ENCODE measurements at places on chromosomes 1 and 21. TPM values are rescaled to one million over a fixed set of nuclear protein-coding genes. Genes with fewer than 3 reads are reported as not detected.

GRCh38 chr1:84956097-84956496 is 40.8 kb downstream of the MCOLN2 start:
- DNase-seq, result no peak

- DNase-seq, result no peak
These were observed at the start of gene ADAMTSL4 for GRCh38 chr1:150548632-150549495. TSS of gene ADAMTSL4 (plus strand) at chr1:150549408. CDS start at chr1:150552289, 2,881 bp downstream.

The KIAA0040 gene
- total RNA-seq, result 50.5 TPM

The LCE3B gene
- total RNA-seq, result not detected

DNA sequence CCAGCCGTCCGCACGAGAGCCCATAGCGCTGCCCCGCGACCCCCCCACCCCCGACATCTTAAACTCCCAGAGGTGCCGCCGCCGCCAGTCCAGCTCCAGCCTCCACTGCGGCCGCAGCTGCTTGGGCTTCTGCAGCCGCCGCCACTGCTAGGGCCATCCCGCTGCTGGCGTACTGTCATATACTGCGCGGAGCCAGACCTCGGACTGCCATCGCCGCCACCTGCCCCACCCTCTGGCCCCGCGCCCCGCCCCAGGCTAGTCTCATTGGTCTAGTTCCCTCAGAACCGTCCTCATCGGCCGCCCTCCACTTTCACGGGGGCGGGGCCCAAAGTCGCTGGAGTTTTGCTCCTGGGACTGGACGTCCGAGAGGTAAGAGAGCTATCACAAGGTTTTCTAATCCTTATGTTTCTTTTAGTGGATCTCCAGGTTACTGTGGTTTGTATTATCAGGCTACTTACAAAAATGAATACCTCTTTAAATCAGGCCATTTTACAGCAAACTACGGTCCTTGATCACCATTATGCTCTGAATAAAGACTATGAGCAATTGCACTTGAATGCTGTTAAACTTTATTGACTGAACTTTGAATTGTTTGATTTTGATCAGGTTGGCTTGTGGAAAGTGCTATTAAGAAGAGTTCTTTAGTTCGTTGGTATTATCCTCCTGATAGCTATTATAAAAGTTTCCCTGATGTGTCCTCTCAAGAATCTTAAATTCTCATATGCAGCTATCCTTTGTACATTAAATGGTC is 2.8 kb upstream of the CD1D start:
- no peak for DNase-seq

DNA sequence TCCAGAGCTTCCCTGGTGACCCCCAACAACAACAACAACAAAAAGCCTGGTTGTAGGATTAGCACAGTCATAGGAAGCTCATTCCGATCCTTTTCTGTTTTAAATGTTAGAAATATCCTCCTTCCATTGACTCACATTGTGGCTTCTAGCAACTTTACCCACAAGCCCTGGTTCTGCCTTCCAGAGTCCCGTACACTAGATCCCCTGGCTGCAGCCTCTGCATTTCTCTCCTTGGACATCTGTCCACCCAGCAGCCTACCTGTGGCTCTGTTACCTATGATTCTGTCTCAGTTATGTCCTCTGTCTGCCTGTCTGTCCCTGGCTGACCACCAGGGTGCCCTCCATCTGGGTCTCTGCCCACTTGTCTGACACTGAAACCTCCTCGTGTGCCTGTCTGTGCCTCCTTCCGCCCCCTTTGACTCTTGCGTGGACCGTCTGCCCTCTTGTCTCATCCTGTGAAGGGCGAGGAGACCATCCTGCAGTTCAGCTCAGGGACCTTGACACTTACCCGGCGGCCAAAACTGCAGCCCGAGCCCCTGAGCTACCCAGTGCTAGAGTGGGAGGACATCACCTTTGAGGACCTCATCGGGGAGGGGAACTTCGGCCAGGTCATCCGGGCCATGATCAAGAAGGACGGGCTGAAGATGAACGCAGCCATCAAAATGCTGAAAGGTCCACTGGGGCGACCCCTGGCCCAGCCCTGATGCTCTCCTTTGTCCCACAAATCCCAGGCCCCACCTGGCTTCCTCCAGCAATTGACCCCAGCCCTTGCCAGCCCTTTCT is 16.1 kb downstream of the TIE1 start:
- no peak for DNase-seq

The FLG2 gene
- total RNA-seq, result not detected

GRCh38 chr1:235450433-235450832 is 53.8 kb downstream of the B3GALNT2 start:
- no peak for DNase-seq

DNA sequence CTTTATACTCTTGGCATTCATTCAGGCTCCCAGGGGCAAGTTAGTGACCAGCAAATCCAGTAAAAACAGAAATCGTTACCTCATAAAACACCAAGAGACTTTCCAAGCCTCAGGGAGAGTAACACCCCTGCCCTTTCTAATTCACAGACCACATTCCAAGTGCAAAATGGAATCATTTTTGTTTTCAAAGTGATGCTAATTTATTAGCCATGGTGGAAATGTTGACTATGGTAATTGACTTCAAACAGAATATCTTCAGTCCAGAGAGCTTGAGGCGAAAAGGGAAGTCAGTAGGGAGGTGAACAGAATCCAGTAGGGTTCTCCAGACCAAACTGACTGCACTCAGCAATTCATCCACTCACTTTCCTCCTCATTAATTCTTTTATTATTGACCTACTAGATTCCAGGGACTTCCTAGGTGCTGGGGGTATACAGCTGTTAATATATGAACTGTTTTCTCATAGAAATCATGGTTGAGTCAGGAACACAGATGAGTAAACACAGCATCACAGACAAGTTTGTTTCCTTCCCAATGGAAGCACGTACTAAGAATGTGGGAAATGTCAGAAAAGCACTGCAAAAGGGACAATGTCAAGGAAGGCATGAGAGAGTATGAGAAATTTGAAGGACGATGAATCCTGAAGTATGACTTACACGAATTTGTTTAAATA is 388.5 kb upstream of the C1orf87 start:
- DNase-seq, result no peak

- DNase-seq, result no peak
These were observed 58.3 kb upstream of the DSCAM start for GRCh38 chr21:40905251-40905650.

The DPT gene
- not detected for total RNA-seq

The SLX9 gene
- total RNA-seq, result 18.3 TPM

DNA sequence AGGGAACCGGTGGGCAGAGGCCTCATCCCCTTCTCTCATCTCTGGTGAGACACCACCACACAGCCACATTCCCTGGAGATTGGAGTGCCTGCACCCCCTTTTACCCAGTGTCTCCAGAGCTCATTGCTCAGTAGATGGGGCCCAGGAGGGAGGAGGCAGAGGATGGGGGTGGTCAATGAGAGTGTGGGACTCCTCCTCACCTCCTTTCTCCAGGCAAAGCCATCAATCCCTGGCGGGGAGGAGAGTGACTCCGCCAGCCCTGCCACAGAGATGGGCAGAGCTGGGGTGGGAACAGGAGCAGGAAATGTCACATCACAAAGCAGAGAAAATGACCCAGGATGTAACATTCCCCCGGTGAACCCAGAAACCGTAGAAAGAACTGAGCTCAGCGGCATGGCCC is 117.2 kb downstream of the MATN1 start:
- no peak for DNase-seq

The CYP2J2 gene
- 0.69 TPM for total RNA-seq

DNA sequence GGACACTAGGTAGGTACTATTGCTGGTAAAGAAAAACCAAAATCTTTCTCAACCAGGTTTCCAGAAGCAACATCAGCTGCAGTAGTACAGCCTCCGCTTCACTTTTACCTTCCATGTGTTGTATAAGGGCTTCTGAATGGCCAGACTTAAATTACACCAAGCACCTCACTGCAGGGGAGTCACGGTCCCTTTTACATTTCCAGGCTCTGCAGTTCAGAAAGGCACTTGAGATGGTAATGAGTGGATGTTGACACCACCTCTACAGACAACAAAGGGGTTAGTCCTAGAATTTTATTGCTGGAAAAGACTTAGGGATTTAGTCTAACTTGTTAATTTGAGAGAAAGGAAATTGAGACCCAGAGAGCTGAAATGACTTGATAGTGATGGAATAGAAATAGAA is 12.0 kb upstream of the DUSP12 start:
- DNase-seq, result no peak

- no peak for DNase-seq
These were observed 19.8 kb downstream of the OLFML2B start for GRCh38 chr1:162003830-162004215.

GRCh38 chr1:162626761-162627160 is 5.5 kb upstream of the DDR2 start:
- DNase-seq, result no peak

- DNase-seq, result no peak
These were observed 92.0 kb downstream of the CNIH3 start for GRCh38 chr1:224707843-224708725.

DNA sequence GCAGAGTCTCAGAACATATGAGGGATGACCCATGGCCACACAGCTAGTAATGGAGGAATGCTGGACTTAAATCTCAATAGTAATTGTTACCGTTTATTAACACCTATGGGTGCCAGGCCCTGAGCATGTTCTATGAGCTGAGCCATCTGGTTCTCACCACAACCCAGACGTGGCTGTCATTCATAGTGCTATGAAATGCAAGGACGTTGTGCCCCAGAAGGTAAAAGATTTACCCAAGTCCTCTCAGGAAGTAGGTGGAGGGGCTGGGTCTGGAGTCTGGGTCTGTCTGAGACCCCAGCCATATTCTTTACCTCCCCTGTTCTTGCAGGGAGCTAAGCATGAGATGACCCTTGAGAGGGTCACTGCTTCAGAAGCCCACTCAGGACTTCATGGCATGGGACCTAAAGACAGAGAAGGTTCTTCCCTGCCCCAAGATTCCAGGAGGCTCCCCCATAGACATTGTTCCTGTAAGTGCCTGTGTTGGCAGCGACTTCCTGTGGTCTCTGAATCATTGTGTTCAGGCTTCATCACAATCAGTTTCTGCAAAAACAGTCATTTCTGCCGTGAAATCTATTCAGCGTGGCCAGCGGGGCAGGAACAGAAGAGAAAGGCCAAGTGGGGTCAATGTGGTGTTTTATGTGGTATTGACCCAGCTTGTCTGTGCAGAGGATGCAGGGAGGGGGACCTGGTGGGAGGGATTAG is 475.4 kb downstream of the PTPRU start:
- DNase-seq, result no peak

GRCh38 chr21:42471716-42472330 is 24.2 kb downstream of the RSPH1 start:
- DNase-seq, result no peak

DNA sequence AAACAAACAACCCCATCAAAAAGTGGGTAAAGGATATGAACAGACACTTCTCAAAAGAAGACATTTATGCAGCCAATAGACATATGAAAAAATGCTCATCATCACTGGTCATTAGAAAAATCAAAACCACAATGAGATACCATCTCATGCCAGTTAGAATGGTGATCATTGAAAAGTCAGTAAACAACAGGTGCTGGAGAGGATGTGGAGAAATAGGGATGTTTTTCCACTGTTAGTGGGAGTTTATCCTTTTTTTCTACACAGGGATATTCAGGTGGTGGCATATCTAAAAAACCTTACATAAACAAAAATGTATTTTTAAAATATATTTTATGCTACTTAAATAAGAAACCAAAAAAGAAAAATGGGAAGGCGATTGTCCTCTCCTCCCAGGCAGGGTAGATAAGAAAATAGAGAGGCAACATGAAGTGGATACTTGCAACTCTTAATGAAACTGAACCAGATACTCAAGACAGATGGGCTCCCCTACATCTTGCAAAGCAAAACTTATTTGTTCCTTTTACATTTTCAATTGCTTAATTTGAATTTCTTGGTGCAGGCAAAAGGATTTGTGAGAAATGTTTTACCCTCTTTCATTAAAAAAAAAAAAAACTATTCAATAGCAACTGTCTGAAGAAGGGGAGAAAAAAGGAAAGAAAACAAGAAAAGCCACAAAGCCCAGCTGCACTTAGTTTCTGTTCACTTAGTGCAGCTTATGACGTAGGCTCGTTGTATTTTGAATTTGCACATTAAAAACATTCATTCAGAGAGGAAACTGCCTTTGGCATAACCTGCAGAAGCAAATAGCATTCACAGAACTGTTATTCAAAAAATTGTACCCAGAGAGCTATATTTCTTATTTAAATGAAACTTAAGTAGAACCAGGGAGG is 36.9 kb upstream of the RGS1 start:
- DNase-seq, result peak; percentile 37

The GCSAML gene
- total RNA-seq, result 0.26 TPM

All from T-cell (primary cell).